Stomach (tissue), 19 donors: ENCODE measurements at places on chromosomes 5 and 9. TPM values are rescaled to one million over a fixed set of nuclear protein-coding genes. Genes with fewer than 3 reads are reported as not detected.

DNA sequence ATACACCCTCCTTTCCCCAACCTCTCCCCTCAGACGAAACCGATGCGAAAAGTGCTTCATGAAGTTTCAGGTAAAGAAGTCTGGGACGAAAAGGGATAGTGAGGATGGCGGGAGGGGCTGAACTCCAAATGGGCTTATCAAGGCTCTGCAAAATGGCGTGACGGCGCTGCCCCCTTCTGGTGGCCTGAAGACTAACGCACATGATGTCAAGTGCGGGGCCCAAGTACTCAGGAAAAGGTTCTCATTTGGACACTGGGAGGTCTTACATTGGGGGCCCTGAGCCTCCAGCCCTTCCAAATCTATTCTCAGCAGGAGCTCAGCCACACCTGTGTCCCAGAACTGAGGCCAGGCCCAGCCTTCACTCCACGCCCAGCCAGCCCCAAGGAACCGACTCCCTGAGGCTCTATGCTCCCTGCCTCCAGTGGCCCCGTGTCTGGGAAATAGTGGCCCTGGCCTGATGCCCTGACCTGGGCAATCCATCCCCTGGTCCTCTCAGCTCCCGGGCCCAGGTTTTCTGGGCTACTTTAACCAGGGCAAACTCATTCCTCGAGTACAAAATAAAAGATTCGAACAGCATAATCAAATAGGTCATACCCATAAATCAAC lies 119.9 kb downstream of the KCNIP1 start:
- H3K4me3 ChIP-seq = no peak overlapping the region
- no peaks in the 10 kb centered on the region for H3K4me1 ChIP-seq
- no peaks in the 10 kb centered on the region for H3K36me3 ChIP-seq

CDC25C gene
- 4.1 TPM for total RNA-seq

PTGR1 gene
- total RNA-seq = 197 TPM

DNA sequence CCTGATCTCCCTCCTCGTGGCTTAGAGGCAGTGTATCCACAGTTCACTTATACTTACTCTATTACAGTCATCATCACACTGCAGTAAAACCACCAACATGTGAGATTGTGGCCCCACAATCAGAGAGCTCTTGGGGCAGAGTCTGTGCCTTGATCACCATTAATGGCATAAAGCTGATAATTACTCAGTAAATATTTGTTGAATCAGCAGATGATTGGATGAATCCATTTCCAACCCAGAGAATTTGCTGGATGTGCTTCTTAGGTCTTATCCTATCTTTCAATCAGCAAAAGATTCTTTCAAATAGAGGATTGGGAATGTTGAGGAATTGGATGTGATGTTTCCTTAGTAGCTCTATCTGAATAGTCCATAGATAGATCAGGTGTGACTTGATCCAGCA lies 88.8 kb upstream of the PITX1 start:
- no peak overlapping the region for H3K4me3 ChIP-seq
- H3K27ac ChIP-seq = no peak overlapping the region
- H3K27me3 ChIP-seq = no peaks in the 10 kb centered on the region
- H3K4me1 ChIP-seq = peaks cover 11% of the 10 kb centered on the region
- no peak for DNase-seq
- no peaks in the 10 kb centered on the region for H3K36me3 ChIP-seq

DNA sequence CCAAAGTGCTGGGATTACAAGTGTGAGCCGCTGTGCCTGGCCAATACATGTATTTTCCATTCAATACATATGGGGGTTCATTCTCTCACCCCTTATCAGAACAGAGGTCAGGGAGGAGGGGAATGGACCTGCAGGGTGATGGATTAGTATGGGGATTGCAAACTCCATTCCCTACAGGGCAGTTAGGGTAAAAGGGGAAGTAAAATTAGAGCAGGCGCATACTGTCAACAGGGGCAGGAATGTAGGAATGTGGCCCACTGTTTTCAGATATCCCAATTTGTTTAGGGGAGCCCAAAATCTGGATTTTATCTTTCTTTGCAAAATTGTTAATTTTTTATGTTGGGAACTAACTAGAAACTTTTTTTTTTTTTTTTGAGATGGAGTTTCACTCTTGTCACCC lies 46.4 kb upstream of the SLC44A1 start:
- no peaks in the 10 kb centered on the region for H3K27me3 ChIP-seq
- no peaks in the 10 kb centered on the region for H3K4me1 ChIP-seq
- no peak overlapping the region for H3K4me3 ChIP-seq
- H3K36me3 ChIP-seq = no peaks in the 10 kb centered on the region

DNA sequence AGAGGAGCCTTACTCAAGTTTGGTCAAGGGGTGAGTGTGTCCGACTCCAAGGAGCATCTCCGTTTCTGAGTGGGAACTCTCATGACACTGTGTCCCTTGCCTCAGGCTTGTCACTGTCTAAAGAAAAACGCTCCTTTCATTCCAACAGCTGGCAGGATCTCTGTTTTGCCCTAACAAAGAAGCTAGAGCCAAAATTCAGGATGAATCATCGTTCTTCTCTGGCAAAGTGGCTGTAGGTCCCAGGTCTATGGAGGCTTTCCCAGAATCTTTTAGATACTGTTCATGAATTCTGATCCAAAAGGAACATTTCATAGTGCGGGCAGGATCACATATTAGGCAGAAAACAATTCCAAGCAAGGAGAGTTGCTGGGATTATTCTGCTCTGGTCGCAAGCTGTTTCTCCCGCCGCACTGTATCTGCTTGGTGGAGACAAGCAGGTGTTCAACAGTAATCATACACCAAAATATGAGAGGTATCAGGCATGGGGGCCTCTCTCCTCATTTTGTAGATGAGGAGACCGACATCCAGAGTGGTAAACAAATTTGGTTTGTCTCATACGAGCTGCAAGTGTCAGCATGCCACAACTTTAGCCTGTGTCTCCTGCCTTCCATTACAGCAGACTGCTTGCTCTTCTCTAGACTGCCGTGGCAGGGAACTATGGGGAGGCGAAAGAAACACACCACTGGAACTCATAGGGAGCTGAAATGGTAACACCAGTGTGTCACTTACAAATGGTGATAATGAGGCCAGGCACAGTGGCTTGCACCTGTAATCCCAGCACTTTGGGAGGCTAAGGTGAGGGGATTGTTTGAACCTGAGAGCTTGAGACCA lies 72.6 kb downstream of the ENTREP1 start:
- no peaks in the 10 kb centered on the region for H3K27me3 ChIP-seq
- peak overlapping the region; percentile 4 for H3K27ac ChIP-seq
- H3K4me3 ChIP-seq = no peak overlapping the region
- no peaks in the 10 kb centered on the region for H3K36me3 ChIP-seq
- DNase-seq = no peak

DNA sequence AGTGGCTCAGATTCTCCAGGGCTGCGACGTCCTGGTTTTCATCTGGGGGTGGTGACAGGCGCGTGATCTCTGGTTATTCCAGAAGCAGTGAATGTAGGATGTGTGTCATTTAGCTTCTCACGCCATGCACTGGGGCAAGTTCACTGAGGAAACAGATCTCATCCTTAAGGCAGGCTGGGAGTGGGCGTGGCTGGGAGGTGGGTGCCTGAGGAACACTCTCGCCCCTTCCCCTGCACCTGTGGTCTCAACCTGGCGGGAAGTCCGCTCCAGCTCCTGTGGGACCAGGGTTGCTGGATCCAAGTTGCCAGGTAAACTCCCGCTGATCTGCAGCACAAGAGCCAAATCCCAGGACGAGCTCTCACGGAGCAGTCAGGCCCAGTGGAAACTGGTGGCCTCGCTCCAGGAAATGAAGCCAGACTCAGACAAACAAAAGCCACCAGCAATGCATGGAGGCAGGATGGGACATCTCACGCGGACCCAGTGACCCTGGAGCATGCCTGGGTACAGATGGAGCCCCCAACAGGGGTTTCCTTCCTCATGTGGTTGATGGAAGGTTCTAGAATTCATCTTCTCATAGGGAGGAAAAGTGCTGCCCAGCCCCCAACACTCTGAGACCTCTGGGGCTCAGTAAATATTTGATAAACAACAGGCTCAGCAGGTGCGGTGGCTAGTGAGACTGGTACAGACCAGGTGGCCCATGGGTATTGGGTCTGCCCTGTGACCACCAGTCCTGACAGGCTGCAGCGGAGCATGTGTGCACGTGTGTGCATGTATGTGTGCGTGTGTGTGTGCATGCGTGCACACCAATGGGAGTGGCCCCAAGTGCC lies 16.3 kb upstream of the SLC12A7 start:
- no peaks in the 10 kb centered on the region for H3K27me3 ChIP-seq
- no peaks in the 10 kb centered on the region for H3K36me3 ChIP-seq
- H3K4me3 ChIP-seq = no peak overlapping the region
- peaks cover 65% of the 10 kb centered on the region for H3K4me1 ChIP-seq
- peak overlapping the region; percentile 91 for H3K27ac ChIP-seq

GRCh38 chr5:153399595-153399994 lies 90.9 kb upstream of the GRIA1 start:
- no peaks in the 10 kb centered on the region for H3K4me1 ChIP-seq
- no peaks in the 10 kb centered on the region for H3K36me3 ChIP-seq
- DNase-seq = no peak

DNA sequence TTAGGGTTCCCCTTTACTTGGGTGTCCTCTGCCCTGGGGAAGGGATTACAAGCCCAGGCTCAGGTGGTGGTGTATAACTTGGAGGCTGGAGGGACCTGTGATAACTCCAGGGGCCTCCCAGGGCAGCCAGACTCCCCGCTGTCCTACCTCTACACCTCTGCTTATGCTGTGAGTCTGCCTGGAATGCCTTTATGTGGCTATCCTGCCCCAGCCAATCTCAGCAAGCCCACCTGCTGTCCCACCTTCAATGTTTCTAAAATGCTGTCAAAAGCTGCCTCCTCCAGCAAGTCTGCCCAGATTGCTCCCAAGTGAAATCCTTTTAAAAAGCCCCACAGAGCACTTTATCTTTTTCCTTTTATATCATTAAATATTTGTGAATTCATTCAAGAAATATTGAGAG lies 39.3 kb downstream of the DAB2IP start:
- peaks cover 51% of the 10 kb centered on the region for H3K4me1 ChIP-seq
- no peak overlapping the region for H3K4me3 ChIP-seq
- no peak overlapping the region for H3K27ac ChIP-seq
- no peak for DNase-seq
- peaks cover 8% of the 10 kb centered on the region for H3K36me3 ChIP-seq
- no peaks in the 10 kb centered on the region for H3K27me3 ChIP-seq

PCDHB13 gene
- under 0.01 TPM for total RNA-seq

NSMF gene
- 79.9 TPM for total RNA-seq

- no peak overlapping the region for H3K27ac ChIP-seq
- no peaks in the 10 kb centered on the region for H3K36me3 ChIP-seq
- no peaks in the 10 kb centered on the region for H3K27me3 ChIP-seq
- H3K4me1 ChIP-seq = no peaks in the 10 kb centered on the region
- peak; percentile 28 for DNase-seq
Observed at GRCh38 chr5:14946815-14947620, 75.4 kb upstream of the ANKH start.

DNA sequence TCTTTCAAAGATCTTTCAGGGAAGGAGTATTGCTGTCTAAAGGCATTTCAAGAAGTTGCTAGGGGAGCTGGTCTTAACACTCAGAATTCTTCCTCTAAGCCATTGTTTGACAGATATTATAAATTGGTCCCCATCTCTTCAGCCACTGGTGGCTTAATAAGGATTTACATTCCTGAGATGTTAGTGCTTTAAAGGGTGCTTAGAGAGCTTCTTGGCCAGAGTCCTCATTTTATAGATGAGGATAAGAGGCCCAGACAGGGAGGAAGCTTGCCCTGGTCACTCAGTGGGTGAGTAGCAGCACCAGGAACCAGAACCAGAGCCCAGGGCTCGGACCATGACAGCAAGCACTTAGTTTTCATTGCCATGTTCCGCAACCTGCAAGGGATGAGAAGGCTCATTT lies 53.2 kb downstream of the GALNT10 start:
- peak; percentile 50 for DNase-seq
- H3K36me3 ChIP-seq = no peaks in the 10 kb centered on the region
- H3K4me3 ChIP-seq = no peak overlapping the region

NOTCH1 gene
- total RNA-seq = 18.4 TPM

GRCh38 chr5:149754172-149754880 lies 24.2 kb downstream of the PPARGC1B start:
- H3K27me3 ChIP-seq = no peaks in the 10 kb centered on the region
- no peak overlapping the region for H3K27ac ChIP-seq
- H3K4me1 ChIP-seq = peaks cover 11% of the 10 kb centered on the region

DROSHA gene
- 77.2 TPM for total RNA-seq

- H3K4me1 ChIP-seq = peaks cover 20% of the 10 kb centered on the region
- no peak for DNase-seq
- no peak overlapping the region for H3K4me3 ChIP-seq
- H3K27me3 ChIP-seq = no peaks in the 10 kb centered on the region
- H3K36me3 ChIP-seq = peaks cover 56% of the 10 kb centered on the region
Observed at GRCh38 chr9:37953206-37953774, 49.4 kb upstream of the SLC25A51 start.

DNA sequence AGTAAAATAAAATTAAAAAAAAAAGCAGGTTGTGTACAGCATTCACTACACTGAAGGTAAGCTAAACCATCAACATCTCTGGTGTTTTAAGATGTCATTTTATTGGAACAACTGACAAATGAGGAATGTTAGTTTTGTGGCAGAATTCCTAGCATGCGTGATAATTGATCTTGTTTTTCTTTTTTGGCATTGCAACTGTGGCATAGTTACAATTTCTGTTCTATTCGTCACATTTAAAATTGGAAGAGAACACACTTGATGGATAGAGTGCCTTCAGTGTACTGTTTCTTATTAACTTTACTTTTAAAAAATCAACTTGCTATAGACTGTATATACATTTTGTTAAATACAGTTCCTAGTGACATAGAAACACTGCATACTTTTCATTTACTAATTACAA lies 43.6 kb upstream of the TNFSF15 start:
- DNase-seq = no peak
- H3K27ac ChIP-seq = no peak overlapping the region
- no peaks in the 10 kb centered on the region for H3K36me3 ChIP-seq

DNA sequence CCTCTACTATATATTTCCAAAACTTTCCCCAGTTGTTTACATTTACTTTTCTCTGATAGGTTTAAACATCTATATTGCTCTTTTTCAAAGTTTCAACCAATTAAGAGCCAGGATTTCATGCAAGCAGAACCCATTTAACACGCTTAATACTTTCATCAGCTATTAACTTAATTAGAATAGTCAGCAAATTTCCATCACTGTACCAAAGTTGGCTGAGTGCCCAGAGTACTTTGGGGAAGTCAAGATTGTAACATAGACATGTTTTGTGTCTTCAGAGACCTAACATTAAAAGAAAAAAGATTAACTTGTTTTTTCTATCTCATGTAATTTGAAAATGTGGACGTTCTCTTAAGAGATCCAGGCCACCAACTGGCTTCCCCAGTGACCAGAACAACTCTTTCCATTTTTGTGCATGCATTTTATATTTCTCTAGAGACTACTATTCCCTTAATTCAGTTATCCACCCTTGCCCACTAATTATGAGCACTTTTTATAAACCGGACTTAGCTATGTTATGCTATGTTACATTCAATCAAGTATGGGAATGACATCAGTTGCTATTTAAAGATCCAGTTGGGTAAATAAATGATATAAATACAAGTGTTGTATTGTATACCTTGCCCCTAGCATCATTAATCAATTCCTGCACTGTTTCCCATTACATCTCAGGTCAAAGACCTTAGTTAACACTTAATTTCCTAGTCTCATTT lies 478.1 kb upstream of the NMUR2 start:
- no peaks in the 10 kb centered on the region for H3K36me3 ChIP-seq
- H3K27ac ChIP-seq = no peak overlapping the region
- DNase-seq = peak; percentile 32
- no peaks in the 10 kb centered on the region for H3K27me3 ChIP-seq
- no peaks in the 10 kb centered on the region for H3K4me1 ChIP-seq

SLC6A3 gene
- total RNA-seq = not detected

- no peak overlapping the region for H3K27ac ChIP-seq
- no peaks in the 10 kb centered on the region for H3K4me1 ChIP-seq
- no peaks in the 10 kb centered on the region for H3K27me3 ChIP-seq
- no peak for DNase-seq
- H3K4me3 ChIP-seq = no peak overlapping the region
Observed at GRCh38 chr5:37787742-37788141, 52.1 kb downstream of the GDNF start.

CTNND2 gene
- 1.6 TPM for total RNA-seq
